Anterior cingulate cortex (tissue), 58 donors: ENCODE measurements at places on chromosomes 3 and 15.
A peak's percentile ranks its signal among the peaks of the same experiment; 100 is the strongest.

DNA sequence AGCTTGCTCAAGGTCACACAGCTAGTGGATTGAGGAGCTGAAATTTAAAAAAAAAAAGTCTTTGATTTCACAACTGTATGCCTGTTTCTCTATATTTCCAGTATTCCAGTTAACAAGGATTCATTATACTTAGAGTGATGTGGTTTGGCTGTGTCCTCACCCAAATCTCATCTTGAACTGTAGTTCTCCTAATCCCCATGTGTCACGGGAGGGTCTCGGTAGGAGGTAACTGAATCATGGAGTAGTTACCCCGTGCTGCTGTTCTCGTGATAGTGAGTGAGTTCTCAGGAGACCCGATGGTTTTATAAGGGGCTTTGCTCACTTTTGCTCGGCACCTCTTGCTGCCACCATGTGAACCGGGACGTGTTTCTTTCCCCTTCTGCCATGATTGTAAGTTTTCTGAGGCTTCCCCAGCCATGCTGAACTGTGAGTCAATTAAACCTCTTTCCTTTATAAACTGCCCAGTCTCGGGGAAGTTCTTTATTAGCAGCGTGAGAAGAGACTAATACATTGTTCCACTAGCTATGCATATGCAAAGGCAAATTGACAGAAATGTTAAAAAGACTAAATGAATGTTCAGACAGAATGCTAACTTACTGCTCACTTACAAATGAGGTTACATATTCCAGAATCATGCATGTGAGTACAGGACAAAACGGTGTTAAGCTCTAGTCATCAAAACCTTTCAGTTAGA lies 1101.9 kb downstream of the ROBO1 start:
- DNase-seq: no peak

DNA sequence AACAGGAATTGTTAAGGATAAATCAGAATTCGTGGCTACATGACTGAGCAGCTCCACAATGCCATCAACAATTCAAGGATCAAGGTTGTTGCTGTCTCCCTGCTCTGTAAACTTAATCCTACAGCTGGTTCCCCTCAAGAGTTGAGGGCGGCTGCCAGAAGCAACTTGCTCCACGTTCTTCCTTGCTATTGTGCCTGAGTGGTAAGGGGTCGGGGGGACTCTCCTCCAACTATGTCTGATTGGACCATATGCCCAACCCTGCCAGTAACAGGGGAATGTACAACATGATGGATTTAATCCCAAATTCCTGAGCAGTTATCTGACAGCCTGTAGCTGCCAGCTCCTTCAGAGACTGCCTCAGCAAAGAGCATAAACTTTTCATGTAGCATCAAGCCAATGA lies 37.9 kb upstream of the MECOM start:
- no peak for DNase-seq

DNA sequence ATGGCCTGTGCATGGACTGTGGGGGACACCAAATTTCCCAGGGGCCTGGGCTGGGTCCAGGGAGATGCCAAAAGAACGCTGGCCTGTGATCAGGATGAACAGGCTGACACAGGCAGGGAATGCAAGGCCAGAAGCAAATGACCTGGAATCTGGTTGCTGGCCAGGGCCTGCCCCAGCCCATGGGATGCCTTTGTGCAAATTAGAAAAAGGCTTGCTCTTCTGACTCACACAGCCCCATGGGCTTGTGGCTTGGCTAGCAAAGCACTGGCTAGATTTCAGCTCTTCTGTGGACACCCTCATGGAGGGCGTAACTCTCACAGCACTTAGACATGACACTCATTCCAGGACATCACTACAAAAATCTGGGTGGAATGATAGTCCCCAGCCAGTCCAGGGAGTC lies 356.0 kb downstream of the SHQ1 start:
- peak; percentile 19 for DNase-seq

GRCh38 chr15:80854104-80854503 lies 74.9 kb downstream of the CEMIP start:
- peak; percentile 49 for DNase-seq

GRCh38 chr15:50225057-50225456 lies 40.5 kb downstream of the HDC start:
- no peak for DNase-seq
